ENCODE measurements at places on chromosomes 7 and 10. TPM values are rescaled to one million over a fixed set of nuclear protein-coding genes. Genes with fewer than 3 reads are reported as not detected.

DNA sequence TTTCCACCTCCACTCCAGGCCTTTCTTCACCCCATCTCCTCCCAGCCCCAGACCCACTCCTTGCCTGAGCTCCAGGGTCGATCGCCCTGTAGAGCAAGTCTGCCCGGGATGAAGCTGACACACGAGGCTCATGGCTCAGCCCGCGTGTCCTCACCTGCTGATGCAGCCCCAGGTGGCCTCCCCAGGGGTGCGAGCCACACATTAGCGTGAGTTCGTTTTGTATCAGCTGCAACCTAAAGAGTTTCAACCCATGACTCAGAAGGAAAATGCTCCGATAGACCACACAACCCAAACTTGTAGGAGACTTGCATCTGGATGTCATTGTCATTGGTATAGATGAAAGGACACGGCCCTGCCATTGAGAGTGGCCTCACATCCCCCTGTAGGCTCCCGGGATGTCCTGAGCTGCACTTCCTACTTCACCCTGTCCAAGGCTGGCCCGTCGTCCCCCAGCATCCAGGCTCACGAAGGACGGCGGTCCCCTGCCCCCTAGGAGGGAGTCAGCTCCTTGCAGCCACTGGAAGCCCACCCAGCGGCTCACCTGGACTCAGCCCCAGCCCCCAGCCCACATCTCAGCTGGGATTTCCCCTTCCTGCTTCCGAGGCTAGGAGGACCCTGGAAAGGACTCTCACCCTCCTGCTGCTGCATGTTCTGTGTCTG, 97.7 kb downstream of the HTR5A start:
- DNase-seq, result no peak

DNA sequence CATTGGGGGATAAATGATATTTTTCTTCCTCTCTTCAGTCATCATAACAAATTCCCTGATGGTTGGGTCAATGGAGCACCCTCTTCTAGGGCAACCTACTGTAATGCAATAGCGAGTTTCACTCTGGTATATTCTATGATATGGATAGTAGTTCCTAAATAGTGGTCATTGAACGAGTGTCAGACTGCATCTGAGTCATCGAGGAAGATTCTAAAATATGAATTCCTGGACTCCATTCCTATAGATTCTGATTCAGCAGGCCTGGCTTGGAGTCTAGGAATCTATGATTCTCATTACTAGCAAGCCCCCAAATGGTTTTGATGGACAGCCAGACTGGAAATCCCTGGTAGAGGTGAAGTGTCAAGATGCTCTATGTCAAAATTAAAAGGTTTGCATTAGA, 254.5 kb downstream of the BUB3 start:
- no peak for DNase-seq

DNA sequence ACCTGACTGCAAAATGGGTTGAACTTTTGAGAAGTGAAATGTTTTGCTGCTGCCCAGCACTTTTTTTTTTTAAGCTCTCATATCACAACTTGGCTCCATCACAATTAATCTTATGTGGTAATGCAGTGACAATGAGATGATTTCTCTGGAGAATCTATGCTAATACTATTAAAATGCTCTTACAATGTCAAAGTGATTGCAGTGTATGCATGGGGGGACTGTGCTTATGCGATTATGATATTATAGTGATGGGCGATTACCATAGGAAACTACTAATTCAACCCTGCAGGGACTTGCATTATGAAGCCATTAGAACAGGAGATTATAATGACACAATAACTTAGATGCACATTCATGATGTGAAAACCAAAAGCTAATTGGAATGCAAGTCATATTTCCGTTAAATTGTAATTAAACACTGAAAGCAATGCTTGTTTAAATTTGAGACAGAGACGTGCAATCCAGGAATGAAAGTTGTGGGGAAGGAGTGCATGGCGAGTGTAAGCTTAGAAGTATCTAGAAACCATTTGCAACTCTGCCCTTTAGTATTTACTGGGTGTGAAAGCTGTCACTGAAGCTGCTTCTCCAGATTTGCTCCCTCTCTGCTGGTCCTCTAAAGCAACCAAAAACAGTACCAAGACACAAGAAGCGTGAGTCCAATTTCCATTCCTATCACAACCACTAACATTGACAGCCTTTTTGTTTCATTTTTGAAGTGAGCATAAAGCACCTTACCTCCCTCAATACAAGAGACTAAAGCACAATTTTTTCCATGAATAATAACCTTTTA, 21.6 kb downstream of the PTER start:
- DNase-seq, result no peak

GRCh38 chr7:43790834-43791233, 32.4 kb downstream of the BLVRA start:
- no peak for DNase-seq

DNA sequence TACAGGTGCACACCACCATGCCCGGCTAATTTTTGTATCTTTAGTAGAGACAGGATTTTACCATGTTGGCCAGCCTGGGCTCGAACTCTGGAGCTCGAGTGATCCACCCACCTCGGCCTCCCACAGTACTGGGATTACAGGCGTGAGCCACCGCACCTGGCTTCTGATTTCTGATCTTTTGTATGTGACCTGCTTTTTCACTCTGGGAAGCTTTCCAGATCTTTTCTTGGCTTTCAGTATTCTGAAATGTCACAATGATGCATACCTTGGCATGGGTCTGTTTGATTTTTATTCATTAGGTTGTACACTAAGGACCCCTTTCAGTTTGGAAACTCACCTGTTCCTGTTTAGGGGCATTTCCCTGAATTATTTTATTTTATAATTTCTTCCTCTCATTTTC, 41.6 kb downstream of the PROSER2 start:
- no peak for DNase-seq

DNA sequence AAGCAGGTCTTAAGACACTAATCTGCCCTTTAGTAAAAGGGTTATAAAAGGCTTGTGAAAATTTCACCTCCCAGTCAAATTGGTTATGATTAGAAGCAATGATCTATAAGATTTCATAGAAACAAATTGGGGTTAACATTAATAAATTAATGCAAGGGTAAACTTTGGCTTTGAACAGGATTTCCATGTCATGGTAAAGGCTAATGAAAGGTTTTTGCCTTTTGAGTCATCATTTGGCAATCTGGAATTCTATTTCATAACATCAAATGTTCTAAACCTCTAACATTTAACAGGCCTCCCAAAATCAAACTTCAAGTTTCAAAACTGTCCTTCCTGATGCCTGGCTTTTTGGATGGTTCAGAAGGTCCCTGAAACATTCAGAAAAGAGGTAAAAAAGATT, 62.4 kb downstream of the COA1 start:
- DNase-seq, result no peak

- no peak for DNase-seq
Measured at GRCh38 chr7:156889089-156889488, 3.9 kb downstream of the LMBR1 start.

- no peak for DNase-seq
Measured at GRCh38 chr7:156620291-156620675, 20.3 kb upstream of the RNF32 start.

DNA sequence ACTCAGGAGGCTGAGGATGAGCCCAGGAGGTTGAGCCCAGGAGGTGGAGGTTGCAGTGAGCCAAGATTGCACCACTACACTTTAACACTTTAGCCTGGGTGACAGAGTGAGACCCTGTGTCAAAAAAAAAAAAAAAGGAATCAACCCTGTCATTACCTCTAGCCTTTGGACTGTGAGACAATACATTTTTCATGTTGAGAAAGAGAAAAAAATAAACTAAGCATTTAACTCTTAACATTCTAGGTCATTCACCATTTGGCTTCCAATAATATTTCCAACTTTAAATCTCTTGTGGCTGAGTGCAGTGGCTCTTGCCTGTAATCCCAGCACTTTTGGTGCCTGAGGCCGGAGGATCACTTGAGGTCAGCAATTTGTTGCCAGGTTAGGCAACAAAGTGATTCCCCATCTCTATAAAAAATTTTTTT, 41.9 kb upstream of the TPST1 start:
- DNase-seq, result no peak

GRCh38 chr7:115789901-115790300, 240.7 kb downstream of the TFEC start:
- no peak for DNase-seq

GRCh38 chr7:40470817-40471216, 336.0 kb downstream of the SUGCT start:
- no peak for DNase-seq

DNA sequence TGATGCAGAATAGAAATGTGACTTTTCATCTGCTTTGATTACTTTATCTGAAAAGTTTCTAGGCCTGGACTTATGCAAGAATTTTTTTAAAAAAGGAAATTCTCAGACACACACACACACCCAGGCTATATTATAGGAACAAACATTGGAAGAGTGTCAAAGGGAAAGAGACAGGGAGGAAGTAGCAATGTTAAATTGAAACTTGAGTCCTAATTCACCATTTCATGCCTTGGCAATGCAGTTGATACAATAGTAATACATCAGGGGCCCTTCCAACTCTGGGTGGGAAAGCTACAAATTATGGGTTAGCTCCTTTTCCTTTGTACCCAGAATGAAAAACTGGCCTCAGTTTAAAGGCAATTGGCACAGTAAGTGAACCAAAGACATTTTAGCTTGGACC, 258.0 kb upstream of the LYZL1 start:
- no peak for DNase-seq

DNA sequence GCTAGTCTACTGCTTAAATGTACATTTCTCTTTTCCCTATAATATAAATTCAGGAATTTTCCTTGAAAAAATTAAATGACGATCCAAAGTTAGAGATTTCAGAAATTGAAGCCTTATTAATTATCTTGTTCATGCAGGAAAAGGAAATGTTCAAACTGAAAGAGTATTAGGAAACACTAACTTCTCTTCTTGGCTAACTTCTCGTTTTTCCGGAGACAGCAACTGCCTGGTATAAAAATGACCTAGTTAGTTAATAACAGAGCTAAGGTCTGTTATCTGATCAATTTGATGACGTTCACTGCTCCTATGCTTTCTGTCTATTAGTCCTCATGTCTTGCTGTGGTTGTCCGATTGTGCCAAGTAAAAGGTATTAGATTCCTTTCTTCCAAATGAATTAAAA, 212.5 kb downstream of the DGKB start:
- no peak for DNase-seq

- DNase-seq, result no peak
Measured at GRCh38 chr10:101512738-101513137, 75.3 kb downstream of the POLL start.

DNA sequence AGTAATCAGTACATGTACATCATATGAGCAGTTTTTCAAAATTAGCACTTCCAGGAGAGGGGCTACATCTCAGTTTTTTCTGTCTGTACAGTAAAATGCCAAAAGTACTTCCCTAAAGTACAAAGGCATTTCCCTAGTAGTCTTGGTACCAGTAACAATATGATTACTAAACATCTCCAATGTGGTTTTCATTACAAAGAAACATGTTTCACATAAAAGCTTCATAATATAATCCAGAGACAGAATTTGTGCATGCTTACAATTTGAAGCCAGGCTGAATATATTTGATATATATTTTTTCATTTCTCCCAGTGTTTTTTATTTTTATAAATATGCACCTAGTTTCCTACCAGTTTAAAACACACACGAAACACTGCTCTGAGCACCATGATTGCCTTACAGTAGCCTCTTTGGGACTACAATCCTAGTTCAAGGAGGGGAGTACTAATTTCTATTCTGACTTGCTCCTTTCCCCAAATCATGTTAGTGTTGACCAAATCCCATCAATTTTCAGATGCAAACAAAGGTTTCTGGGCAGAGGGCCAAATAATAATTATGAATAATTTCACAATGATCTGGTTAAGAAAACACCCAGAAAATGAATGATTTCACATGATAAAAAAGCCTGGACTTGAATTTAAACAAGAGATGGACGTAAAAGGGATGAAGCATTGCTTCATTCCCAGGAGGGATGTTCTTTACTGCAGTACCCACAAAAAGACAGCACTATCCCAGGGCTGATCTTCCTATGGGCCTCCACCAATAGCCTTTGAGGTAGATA, 201.3 kb downstream of the SLC25A13 start:
- no peak for DNase-seq

- no peak for DNase-seq
Measured at GRCh38 chr10:124351481-124352220, 67.1 kb downstream of the OAT start.

DNA sequence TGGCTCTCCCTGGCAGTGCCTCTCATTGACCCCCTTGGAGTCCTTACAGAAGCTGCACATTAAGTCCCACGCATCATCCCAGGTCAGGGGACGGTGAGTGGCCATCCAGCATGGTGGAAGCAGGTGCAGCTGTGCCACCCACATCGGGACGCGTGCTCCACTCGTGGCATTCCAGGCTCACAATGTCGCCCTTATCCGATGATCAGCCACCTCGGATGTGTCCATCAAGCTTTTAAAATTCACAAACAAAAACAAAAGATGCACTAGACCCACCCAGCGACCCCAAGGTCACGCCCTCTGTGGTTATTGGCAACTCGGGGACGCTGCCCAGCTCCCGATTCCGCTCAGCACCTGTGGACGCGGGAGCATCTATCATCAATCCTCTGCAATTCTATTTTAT, 530.9 kb downstream of the PTPRN2 start:
- DNase-seq, result no peak

- no peak for DNase-seq
Measured at GRCh38 chr10:122363311-122363710, 11.2 kb upstream of the PLEKHA1 start.

DNA sequence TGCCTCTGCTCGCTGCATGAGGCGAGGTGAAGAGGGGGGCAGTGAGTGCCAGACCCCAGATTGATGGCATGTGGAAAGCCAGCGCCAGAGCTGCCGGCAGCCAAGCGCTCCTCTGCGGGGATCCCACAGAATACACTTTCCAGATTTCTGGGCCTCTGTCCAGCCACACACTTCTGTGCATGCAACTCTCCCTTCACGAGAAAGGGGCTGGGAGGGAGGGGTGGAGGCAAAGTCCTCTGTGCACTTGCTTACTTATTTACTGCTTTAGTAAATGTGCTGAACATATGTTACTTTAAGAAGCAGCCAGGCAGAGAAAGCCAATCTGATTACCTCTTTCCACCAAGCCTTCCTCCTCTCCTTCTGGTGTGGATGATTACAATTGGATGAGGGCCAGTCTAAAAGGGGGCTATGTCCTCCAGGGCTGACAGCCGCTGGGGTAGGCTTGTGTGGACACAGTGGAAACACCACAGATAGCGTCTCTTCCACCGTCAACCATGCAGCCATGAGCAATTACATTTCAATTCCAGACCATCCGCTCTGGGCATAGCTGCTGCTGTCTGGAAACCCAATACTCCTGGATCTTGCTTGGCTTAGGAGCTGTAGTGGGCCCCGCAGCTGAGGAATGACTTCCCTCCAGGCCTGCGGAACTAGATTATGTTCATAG, 322.8 kb upstream of the ANKRD30A start:
- DNase-seq, result no peak

GRCh38 chr10:59708816-59709394, 745 bp downstream of the SLC16A9 start:
- DNase-seq, result no peak

GRCh38 chr7:129401967-129402860, 32.0 kb upstream of the STRIP2 start:
- DNase-seq, result no peak

Gene WEE2
- total RNA-seq, result not detected

Gene MGAM2
- total RNA-seq, result not detected

Gene VSIR
- 65.6 TPM for total RNA-seq

Gene MLXIPL
- total RNA-seq, result 4.6 TPM

Gene TDRD1
- total RNA-seq, result 0.23 TPM

Gene TAC1
- 3.0 TPM for total RNA-seq

Gene EPO
- total RNA-seq, result 0.68 TPM

Gene STEAP1
- total RNA-seq, result 20.5 TPM

All from ureter (tissue), 1 donor.